ENCODE measurements at places on chromosomes 13 and 19. TPM values are rescaled to one million over a fixed set of nuclear protein-coding genes. Genes with fewer than 3 reads are reported as not detected.
A peak's percentile ranks its signal among the peaks of the same experiment; 100 is the strongest.

Gene GPR18
- not detected for total RNA-seq

Gene ZNF560
- total RNA-seq = 2.5 TPM

Gene HSPB6
- 0.14 TPM for total RNA-seq

Gene CLEC11A
- total RNA-seq = 2.8 TPM

Gene SWSAP1
- 1.2 TPM for total RNA-seq

Gene KIR3DL1
- total RNA-seq = not detected

Gene ZNF579
- 10.0 TPM for total RNA-seq

DNA sequence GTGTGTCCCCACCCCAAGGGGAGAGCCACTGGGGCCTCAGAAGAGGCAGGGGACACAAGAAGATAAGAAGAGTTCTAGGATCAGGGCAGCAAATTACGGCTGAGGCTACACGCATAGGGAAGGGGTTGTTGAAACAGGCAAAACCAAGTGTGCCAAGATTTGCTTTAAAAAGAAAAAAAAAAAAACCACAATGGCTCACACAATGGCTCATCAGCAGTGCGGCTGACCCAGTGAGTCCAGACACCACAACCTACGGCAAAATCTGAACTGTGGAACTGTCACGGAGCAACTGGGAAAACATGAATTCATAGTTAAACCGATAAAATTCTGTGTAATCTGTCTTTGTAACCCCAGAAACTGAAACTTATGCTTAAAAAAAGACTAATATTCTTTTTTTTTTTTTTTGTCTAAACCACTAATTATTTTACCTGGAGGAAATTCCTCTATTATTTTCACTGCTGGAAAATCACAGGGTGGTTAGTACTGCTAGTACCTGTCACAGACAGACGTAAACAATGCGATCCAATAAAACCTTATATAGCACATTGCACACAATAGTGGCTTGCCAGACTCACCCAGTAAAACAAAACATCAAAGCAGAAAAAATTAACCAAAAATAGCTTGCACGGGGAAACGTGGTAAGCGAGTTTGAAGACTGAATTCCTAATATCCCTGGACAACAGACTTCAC lies 325.4 kb upstream of the TSHZ3 start:
- DNase-seq = no peak

DNA sequence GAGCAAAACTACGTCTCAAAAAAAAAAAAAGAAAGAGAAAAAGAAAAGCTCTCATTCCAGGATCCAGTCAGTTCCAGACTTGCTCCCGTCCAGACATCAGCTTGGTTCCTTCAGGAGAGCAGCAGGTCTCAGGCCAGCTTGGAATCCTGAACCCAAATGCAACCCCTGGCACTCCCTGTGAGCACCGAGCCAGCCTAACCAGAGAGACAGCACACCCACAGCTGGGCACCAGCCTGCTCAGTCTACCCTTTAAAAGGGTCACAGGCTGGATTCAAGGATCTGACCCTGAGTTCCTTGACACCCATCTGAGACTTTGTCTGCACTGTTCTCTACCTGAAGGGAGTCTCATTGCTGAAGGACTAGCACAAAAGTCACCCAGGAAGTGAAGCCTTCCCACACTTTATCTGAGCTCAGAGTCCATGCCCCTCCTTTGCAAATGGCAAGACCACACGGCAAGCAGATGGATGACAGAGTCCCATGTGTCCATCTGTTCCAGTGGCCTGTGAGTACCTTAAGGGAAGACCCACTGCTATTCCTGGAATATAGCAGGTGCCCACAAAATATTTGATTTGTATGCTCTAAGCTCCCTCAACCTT lies 1.4 kb downstream of the PEPD start:
- no peak for DNase-seq

- DNase-seq = no peak
Measured at GRCh38 chr13:110400786-110401533, 93.9 kb downstream of the COL4A2 start.

DNA sequence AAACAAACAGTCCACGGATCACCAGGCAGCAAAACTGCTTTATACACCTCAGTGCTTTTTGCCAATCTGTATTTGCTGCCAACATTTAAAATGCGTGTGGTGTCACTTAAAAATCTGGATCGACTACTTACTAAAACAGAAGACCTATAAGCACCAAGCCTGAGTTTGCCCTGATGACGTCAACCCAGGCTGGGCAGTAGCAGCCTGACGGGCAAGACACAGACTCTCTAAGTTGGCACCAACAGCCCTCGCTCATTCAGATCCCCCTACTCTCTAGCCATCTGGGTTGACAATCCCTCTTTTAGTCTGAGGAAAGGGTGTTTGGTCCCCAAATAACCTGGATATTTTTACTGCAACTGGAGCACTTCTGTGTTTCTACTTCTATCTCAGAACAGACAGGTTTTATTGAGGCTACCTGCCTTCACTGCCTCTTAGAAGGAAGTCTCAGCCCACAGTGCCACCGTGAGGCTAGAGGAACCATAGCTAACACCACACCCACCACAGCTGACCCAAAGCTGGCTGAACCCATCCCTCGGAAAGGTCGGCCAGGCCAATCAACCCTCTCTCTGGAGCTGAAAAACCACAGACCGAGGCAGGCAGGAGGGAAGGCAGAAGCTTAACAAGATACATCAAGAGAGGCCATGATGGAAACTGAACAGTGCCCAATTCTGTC lies 6.9 kb downstream of the SUGP2 start:
- no peak for DNase-seq

DNA sequence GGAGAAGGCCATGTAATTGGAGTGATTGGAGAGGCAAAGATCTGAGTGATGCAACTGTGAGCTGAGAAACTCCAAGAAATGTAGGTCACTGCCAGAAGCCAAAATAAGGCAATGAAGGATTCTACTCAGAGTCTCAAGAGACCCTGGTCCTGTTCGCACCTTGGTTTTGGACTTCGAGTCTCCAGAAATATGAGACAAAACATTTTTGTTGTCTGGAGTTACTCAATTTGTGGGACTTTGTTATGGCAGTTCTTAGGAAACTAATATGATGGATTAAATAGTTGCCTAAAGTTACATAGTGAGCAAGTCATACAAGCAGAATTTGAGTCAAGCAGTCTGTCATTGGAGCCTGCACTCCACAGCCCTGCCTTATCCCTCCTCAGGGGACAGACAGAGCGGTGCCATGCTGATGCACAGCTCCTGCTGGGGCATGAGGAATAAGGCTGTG lies 104.2 kb downstream of the ITGBL1 start:
- no peak for DNase-seq

- no peak for DNase-seq
Measured at GRCh38 chr19:42038666-42039065, 31.3 kb downstream of the GRIK5 start.

- DNase-seq = no peak
Measured at GRCh38 chr13:110636701-110637201, 21.4 kb downstream of the NAXD start.

GRCh38 chr19:51065221-51065960 lies 499 bp upstream of the KLK13 start:
- DNase-seq = no peak

DNA sequence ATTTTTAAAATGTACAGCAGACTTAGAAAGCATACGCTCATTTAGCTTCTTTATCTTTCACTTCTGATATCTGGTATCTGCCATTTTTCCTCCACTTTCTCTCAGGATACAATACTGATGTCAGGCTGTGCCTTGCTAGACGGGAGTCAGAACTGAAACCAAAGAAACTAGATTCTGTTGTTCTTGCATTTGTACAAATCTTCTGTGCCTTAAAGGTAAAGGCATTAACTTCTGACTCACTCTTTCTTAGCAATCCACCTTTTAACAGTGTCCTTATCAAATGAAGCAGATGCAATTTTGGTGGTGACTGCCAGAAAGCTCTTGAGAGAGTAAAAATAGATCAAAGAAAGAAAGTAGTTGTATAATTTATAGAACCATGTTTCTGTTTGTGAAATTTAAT lies 370.4 kb downstream of the PCDH20 start:
- DNase-seq = no peak

DNA sequence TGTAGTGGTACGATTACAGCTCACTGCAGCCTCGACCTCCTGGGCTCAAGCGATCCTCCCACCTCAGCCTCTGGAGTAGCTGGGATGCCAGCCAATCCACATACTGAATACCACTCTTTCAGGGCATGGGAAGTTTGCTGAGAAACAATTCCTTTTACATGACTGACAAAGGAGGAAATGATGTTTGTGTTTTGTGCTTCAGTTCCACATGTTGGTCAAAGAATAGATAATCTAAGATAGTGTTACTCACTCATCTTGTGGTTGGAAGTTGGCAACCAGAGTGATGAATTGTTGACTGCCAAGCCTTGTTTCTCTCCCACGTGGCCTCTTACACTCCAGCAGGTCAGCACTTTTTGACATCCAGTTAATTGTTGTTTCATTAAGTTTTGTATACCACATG lies 7.6 kb downstream of the MBD3L2B start:
- peak; percentile 86 for DNase-seq

GRCh38 chr19:10748927-10749434 lies 31.1 kb downstream of the DNM2 start:
- DNase-seq = no peak

DNA sequence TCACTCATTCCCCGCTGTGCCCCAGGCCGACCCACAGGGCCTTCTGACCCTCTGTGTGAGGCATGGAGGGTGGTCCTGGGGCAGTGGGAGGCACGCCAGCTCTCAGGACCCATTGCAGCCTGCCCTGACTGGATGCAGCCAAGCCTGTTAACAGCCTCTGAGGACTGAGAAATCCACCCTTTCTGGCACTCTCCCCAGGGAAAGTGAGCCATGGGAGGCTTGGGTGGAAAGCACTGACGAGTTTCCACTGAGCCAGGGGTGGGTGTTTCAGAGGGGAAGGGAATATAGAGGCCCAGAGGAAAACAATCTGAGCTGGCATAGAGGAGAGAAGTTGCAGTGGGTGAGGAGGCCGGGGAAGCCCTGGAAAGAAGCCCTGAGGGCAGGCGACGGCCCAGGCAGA lies 30.6 kb upstream of the SLC7A10 start:
- DNase-seq = no peak

DNA sequence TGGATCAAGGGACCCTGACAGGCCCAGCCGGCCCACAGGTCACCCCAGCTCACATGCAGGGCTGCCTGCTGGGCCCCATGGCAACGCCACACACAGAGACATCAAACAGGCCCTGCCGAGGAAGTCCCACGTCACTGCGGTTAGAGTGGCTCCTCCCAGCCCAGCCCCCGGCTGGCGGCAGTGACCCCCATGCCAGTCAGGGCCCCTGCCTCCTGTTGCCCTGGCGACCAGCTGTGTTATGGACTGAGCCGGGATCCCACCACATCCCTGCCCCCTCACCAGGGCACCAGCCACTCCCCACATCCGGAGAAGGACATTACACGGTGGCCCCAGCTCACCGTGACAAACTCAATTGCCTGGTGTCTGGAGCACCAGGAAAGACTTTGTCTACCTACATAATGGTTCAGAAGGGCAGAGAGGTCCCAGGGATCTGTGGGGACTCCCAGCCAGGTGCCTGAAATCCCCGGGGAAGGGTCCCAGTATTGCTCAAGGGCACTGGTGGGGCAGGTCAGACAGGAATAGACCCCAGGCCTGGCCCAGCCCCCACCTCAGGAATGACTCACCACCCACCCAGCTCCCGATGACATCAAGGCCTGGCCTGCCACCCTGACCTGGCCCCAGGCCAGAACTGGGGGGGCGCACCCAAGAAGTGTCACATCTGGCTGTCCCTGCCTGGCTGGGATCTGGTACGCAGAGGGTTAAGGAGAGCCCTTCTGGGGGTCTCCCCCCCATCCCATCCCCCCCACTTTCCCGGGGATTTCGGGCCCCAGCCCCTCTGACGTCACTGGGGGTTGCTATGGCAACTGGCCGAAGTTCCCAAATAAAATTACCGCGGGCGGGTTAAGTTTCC lies 30.2 kb upstream of the NANOS3 start:
- DNase-seq = peak; percentile 52

DNA sequence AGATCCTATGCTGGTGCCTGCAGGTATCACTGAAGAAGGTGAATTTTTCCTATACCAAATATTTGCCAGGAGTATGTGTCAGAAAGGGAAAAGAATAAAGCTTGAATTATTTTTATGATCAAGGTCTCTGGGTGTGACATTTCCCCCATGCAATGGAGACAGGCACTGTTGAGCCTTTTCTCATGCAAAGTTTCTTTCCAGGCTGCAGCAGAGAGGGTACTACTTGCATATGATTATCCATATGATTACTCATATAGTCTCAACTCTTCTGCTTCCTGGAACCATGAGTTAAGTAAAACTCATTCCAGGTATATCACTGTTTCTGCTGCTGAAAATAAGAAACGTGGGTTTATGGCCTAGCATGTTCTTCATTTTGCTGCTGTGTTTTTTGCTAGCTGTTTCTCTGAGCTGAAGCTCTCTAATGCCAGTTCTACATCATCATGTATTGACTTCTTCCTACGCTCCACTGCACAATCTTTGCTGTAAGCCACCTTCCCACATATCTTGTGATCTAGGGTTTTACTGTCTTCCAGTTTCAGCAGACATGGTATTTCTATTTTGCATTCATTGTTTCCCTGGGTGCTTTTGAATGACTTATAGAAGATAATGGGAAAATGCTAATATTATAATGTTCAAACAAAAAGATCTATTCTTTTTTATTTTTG lies 278.7 kb upstream of the GPC6 start:
- no peak for DNase-seq

- no peak for DNase-seq
Measured at GRCh38 chr19:2727640-2727944, 6.4 kb upstream of the DIRAS1 start.

GRCh38 chr13:52067237-52067636 lies 42.7 kb downstream of the UTP14C start:
- DNase-seq = no peak

DNA sequence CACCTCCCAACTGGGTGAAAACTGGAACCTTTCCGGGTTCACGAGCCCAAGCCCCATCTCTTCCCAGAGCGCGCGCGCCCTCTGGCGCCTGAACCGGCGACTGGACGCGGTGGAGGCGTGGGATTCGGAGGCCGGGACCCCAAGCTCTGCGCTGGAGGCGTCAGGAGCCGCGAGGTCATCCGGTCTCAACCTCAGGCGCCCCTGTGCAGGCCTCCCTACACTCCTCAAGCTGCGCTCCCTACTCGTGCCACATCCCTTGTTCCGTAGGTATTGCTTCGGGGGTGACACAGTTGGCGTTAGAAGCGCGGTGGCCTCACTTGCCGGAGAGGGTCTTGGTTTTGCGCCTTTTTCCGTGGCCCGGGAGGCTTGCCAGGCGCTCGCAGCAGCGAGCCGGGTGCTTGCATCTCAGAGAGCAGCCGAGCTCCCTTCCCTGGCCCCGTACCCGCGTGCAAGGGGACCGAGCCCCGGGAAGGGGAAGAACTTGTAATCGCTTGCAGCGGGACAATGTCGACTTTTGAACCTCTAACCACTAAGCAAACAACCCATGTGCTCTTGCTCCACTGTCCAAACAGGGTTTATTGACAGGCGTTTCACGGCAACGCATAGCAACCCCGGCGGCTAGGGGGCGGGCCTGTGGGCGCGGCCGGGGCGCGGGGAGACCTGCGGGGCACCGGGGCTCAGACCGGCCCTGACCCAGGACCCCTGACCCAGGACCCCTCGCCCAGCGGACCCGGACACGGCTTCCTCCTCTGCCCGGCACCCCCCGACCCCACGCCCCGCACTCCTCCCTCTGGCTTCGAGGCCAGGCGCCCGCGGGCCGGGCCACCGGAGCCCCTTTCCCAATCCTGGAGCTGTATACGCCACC lies 8.5 kb downstream of the CDX2 start:
- DNase-seq = no peak

GRCh38 chr19:15893477-15893876 lies 4.4 kb downstream of the CYP4F2 start:
- DNase-seq = no peak

Measured in epithelial cell of proximal tubule (primary cell).